ENCODE measurements at places on chromosomes 5 and 9. TPM values are rescaled to one million over a fixed set of nuclear protein-coding genes. Genes with fewer than 3 reads are reported as not detected.

DNA sequence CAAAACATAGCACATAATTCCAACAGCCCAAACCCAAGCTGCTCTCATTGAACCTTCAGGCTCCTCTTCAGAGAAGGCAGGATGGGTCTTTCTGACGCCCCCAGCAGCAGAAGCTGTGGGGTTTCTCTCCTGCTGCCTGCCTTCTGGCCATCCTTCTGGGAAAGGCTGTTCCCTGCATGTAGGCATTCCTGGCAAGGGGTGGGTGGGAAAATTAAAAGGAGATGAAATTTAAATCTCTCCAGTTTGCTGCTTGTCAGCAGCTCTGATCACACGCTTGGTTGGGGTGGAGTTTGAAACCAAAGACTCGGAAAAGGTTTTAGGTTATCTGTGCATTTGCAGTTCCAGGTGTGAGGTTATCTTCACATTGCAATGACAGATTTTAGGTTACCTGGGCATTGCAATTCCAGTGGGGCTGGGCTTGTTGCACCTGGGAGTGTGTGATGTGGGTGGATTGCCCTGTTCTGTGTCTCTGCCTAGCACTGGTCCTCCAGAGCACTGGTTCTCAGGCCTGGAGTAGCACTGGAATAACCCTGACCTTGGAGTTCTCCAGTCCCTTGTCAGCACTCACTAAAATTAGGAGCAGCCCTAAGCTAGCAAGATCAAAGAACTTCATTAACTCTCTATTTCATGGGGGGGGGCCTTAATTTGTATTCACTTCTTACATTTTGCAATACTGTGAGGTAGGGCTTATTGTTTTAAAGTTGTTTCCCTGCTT, 109.7 kb downstream of the PDZD2 start:
- no peaks in the 10 kb centered on the region for H3K36me3 ChIP-seq
- no peak for DNase-seq
- H3K27ac ChIP-seq: no peak overlapping the region

DNA sequence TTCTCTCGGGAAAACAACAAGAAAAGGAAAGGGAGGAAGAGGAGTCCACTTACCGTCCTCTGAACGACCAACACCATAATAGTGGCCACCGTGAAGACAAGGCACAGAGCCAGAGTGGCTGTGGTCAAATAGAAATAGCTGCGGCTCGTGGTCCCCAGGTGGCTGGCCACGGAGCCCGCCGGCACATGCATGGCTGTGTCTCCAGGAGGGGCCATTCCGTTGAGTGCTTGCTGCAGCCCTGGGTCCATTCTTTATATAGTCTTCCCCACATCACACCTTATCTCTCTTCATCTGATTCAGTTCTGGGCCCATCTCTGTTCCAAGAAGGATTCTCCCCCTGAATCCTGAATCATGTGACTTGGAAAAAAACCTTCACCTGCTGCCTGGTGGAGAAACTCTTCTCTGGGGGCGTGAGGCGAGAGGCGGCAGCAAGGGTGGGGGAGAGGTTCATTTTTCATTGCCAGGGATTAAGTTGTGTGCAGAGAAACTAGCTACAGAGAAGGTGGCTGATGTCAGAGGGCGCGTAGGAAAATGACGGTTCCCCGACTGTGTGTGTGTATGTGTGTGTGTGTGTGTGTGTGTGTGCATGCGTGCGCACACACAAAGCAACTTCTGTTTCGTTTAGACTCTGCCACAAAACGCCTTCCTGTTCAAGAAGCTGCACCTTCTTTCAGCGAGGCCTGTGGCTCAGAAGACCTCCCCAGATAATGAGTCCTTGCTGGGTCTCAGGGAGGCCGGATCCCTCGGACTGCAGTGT, at the start of gene TNFSF8:
TSS of gene TNFSF8 (minus strand) at position 536 of the 757 bp plus-strand sequence. CDS start at position 248, 288 bp downstream.
- H3K27ac ChIP-seq: peak within 1 kb of the TSS; percentile 60
- peak; percentile 91 for DNase-seq
- H3K4me3 ChIP-seq: peak within 1 kb of the TSS; percentile 89
- H3K27me3 ChIP-seq: no peaks in the 10 kb centered on the region

GRCh38 chr5:151110992-151111391, 30.2 kb upstream of the TNIP1 start:
- no peak overlapping the region for H3K27ac ChIP-seq
- no peak overlapping the region for H3K4me3 ChIP-seq
- no peak for DNase-seq
- H3K27me3 ChIP-seq: no peaks in the 10 kb centered on the region
- H3K4me1 ChIP-seq: peaks cover 4% of the 10 kb centered on the region

- no peak overlapping the region for H3K4me3 ChIP-seq
- no peak overlapping the region for H3K27ac ChIP-seq
- H3K4me1 ChIP-seq: no peaks in the 10 kb centered on the region
These were observed 810.1 kb upstream of the WWC1 start for GRCh38 chr5:167481345-167481744.

- no peak overlapping the region for H3K4me3 ChIP-seq
- H3K36me3 ChIP-seq: peaks cover 9% of the 10 kb centered on the region
- H3K27me3 ChIP-seq: no peaks in the 10 kb centered on the region
These were observed 5.1 kb downstream of the MGAT4B start for GRCh38 chr5:179801304-179802206.

DNA sequence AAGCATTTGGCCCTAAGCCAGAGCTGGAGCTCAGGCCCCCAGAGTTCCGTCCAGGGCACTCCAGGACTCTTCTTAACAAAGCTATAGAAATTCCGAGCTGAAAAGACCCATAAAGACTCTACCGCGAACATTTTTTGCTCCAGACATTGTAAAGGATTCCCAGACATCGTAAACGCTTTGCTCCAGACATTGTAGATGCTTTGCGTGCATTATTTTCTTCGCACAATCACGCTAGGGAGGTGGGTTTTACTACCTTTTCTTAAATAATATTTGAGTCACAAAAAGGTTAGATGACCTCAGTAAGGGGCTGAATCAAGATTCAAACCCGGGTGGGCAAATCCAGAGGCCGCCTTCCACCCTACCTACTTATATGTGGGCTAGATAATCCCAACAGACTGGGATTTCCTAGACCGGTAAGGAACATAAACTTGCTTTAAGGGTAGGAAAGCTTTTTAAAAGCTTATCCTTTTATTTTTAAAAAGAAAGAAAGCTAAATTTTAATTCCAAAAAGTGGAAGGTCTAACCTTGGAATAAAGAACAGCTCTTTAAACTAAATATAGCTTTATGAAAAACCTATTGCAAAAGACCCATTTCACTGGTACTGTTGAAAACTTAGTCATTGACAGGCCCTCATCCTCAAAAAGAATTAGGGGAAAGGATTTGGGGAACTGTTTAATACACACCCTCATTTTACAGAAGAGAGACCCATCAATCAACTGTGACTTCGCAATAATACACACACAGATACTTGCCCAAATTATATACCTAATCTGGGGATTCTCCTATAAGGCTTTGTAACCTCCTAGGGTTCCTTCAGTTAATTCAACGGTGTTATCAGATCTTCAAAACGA, 822 bp upstream of the TNIP1 start:
- H3K4me1 ChIP-seq: peaks cover 84% of the 10 kb centered on the region
- H3K36me3 ChIP-seq: peaks cover 8% of the 10 kb centered on the region
- peak overlapping the region; percentile 93 for H3K4me3 ChIP-seq
- no peak for DNase-seq
- H3K27ac ChIP-seq: peak overlapping the region; percentile 97
- no peaks in the 10 kb centered on the region for H3K27me3 ChIP-seq

DNA sequence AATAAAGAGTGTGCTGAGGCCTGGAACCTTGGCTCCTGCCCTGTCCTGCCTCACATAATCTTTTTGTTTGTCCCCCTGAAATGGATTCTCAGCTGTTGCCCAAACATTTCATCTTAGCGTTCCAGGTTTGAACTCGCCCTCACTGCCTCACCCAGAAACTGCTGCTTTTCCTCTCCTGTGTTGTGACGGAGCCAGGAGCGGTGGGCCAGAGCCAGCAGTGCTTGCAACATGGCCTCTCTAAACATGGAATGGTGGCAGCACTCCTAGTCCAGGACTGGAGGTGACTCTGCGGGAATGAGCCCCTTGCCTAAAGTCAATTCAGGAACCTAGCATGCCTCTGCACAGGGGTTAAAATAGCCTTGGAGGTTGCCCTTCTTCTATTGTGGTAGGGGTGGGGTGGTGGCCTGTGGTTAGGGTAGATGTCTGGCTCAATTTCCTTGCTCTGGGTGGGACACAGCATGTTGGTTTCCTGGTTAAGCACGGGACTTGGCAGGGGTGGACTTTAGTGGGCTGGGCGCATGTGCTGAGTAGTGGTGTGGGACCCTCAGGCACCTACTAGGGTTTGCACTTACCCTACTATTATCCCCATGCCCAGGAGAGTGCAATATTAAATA, 101.6 kb downstream of the SLC25A46 start:
- no peaks in the 10 kb centered on the region for H3K36me3 ChIP-seq
- DNase-seq: no peak
- no peaks in the 10 kb centered on the region for H3K4me1 ChIP-seq
- H3K27me3 ChIP-seq: no peaks in the 10 kb centered on the region

DNA sequence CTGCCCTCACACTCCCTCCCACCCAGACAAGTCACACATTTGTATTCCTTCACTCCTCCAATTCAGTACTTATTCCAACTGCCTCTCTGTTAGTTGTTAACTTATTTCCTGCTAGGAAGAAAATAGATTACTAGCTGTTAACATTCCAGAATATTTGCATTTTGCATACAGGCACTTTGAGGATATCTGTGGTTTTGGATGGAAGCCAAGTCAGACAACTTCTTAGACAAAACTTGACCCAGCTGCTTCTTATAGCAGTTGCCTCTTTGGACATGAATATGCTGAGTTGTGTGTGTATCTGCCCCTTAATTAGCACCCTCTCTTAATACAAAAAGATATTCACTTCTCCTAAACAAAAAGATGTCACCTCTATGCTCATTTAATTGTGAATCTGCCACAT, 1280.6 kb upstream of the ACO1 start:
- DNase-seq: no peak
- H3K27me3 ChIP-seq: no peaks in the 10 kb centered on the region
- H3K4me3 ChIP-seq: no peak overlapping the region
- H3K36me3 ChIP-seq: no peaks in the 10 kb centered on the region
- no peak overlapping the region for H3K27ac ChIP-seq

GRCh38 chr5:135538261-135538660, 2.5 kb upstream of the NEUROG1 start:
- H3K27me3 ChIP-seq: peaks cover 23% of the 10 kb centered on the region
- no peak overlapping the region for H3K27ac ChIP-seq
- no peak overlapping the region for H3K4me3 ChIP-seq

DNA sequence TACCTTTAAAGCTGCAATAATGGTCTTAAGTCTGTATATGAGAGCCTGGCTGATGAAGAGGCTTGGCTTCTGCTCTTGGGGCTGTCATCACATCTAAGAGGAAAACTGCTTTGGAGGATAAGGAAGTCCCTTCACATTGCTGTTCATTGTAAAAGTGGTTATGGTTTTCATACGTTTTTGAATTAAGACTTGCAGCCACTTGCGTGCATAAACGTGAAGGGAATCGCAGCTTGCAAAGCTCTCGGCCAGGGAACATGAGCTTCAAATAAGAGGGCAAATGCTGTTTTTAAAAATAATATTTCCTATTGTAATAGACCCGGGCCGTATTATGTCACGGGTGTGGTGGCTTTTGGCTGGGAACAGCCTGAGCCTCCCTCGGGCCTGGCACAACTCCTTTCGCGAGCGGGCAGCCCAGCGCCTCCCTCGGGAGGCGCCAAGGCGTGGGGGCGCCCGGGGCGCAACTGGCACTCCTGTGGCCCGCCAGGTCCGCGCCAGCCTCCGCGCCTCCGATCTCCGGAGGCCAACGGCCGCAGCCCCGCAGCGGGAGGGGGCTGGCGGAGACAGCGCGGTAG, 538 bp upstream of the ARHGEF28 start:
- peaks cover 7% of the 10 kb centered on the region for H3K27me3 ChIP-seq
- no peaks in the 10 kb centered on the region for H3K36me3 ChIP-seq
- no peak for DNase-seq
- H3K4me1 ChIP-seq: no peaks in the 10 kb centered on the region
- no peak overlapping the region for H3K27ac ChIP-seq

DNA sequence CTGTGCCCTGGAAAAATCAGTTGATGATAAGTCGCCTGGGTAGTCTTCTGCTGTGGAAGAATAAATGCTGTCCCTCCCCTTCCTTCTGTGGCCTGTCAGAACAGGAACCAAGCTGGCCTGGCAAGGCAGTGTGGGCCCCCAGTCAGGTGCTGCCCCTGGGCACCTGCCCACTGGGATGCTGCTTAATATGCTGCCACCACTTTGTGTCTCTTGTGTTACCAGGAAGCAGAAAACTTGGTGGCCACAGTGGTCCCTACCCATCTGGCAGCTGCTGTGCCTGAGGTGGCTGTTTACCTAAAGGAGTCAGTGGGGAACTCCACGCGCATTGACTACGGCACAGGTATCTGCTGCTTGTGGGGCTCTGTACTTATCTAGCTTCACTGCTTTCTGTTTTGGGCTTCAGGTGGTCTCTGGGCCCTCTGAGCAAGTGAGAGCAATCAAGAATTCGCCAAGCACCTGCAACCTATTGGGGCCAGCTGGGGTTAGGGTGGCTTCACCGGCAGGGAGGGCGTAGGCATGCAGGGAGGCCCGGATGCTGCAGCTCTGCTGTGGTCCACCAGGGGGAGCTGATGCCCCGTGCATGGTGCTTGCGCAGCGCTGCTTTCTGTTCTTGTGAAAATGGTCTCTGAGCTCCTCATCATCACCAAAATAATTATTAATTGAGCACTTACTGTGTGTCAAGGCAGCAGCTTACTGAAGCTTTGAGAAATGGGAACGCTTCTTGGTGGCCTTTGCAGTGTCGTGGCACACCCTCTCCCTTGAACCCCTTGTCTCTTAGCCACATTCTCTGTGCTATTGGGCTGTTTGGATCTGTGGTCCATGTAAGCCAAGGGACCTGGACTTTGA, 20.3 kb downstream of the PTPA start:
- peak; percentile 79 for DNase-seq
- H3K27me3 ChIP-seq: no peaks in the 10 kb centered on the region
- H3K27ac ChIP-seq: no peak overlapping the region
- H3K4me3 ChIP-seq: no peak overlapping the region
- peaks cover 27% of the 10 kb centered on the region for H3K36me3 ChIP-seq
- H3K4me1 ChIP-seq: peaks cover 5% of the 10 kb centered on the region

DNA sequence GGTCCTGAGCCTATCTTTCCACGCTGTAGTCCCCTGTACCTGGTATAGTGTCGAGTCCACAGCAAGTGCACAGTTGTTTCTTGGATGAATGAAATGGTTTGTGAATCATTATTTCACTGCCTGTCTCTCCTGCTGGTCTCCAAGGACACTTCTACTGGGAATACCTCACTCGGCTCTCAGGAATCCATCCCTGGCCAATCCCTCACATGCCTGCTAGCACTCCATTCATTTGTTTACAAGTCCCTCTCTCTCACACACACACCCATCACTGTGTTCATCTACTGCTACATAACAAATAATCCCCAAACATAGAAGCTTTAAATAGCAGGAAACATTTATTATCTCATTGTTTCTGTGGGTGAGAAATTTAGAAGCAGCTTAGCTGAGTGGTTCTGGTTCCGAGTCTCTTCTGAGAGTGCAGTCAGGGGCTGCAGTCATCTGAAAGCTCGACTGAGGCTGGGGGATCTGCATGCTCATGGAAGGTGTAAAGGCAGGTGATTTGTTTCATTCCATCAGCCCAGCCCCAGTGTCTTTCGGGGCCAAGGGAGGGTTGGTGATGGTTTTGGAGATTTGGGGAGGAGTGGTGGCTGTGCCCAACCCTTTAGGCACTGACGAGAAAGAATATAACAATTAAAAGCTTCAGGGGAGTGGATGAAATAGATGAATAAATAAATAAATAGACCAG, 132.7 kb upstream of the IER5L start:
- no peak overlapping the region for H3K27ac ChIP-seq
- no peaks in the 10 kb centered on the region for H3K36me3 ChIP-seq
- H3K27me3 ChIP-seq: no peaks in the 10 kb centered on the region
- no peaks in the 10 kb centered on the region for H3K4me1 ChIP-seq
- H3K4me3 ChIP-seq: no peak overlapping the region
- DNase-seq: no peak

The SLC9A3 gene
- 2.5 TPM for polyA plus RNA-seq

The MUSK gene
- not detected for polyA plus RNA-seq

The TMEM174 gene
- polyA plus RNA-seq: not detected

The PCDHGA4 gene
- not detected for polyA plus RNA-seq

The TMEFF1 gene
- not detected for polyA plus RNA-seq

The FRRS1L gene
- polyA plus RNA-seq: not detected

Measured in CD8-positive, alpha-beta memory T cell (primary cell).